Stimulated activated CD4-positive, alpha-beta T cell treated with anti-CD3 and anti-CD28 coated beads, Interleukin-4, amount 100 ng/mL, for 4 hours (primary cell): ENCODE measurements at places on chromosomes 4 and X.

DNA sequence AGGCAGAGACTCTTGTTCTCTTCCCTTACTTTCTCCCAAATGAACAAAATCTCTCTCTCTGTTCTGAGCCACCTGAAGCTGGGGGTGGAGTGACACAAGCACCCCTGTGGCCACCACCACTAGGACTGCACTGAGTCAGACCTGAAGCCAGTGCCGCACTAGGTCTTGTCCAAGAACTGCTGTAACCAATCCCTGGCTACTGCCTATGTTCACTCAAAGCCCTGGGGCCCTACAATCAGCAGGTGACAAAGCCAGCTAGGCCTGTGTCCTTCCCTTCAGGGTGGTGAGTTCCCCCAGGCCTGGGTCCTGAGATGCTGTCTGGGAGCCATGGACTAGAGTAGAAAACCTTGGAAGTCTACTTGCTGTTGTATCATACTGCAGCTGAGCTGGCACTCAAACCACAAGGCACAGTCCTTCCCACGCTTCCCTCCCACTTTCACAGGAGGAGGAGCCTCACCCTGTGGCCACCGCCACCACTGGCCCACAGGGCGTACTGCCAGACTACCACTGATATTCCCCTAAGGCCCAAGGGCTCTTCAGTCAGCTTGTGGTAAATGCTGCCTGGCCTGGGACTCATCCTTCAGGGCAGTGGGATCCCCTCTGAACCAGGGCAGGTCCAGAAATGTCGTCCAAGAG is 119.1 kb downstream of the RTL9 start:
- no peak for DNase-seq

GRCh38 chrX:147322496-147322895 is 508.0 kb upstream of the CXorf51A start:
- DNase-seq, result no peak

- DNase-seq, result no peak
Observed at GRCh38 chr4:89212666-89213381, 94.8 kb downstream of the GPRIN3 start.

- no peak for DNase-seq
Observed at GRCh38 chr4:95085124-95085833, 327.5 kb downstream of the BMPR1B start.

DNA sequence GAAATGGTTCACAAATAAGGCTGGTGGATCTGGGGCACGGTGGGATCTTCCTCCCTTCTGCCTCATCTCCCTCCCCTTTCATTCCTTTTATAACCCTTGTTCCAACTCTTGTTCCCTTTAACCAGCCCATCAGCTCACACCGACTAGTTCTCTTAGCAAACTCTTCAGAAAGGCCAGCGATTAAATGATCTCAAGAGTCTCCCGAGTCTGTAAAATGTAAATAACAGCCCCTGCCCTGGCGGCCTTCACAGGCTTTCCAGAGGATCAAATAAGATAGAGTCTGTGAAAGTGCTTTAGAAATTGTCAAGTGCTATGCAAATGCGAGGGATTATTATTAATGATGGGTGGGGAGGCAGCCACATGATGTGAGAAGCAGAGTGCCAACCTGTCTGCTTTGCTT is 27.1 kb downstream of the TSC22D3 start:
- DNase-seq, result no peak

DNA sequence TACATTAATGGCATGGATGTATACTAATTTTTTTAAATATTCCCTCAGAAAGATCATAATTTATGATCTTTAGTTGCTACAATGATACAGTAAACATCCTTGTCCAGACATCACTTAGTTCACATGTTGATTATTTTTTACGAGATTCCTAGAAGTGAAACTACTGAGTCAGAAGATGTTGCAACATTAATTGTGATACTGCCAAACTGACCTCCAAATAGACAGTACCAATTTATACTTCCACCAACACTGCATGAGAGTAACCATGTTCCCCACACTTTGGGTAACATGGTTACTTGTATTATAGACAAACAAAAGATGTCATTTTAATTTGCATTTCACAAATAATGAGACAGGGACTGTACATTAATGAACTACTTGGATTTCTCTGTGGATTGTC is 19.6 kb downstream of the RCHY1 start:
- no peak for DNase-seq

GRCh38 chr4:164771088-164771487 is 17.2 kb downstream of the SMIM31 start:
- no peak for DNase-seq

- no peak for DNase-seq
Observed at GRCh38 chr4:52983563-52984303, 121.6 kb downstream of the RASL11B start.

DNA sequence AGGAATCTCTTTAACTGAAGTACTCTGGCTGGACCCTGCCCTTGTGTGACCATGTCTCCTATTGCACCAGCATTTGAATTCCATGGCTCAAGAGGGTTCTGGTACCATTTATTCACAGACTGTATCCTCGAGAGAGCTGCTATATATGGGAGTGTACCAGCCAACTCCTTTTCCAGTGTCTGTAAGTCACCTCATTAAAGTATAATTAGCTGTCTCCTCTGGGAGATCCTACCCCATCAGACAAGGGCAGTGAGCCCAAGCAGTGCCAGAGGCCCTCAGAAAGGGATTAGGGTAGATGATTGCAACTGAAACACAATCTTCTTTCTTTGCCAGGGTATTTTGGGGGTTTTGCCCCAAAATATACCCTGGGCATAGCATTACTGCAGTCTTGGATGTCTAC is 31.6 kb downstream of the GNL3L start:
- DNase-seq, result no peak

DNA sequence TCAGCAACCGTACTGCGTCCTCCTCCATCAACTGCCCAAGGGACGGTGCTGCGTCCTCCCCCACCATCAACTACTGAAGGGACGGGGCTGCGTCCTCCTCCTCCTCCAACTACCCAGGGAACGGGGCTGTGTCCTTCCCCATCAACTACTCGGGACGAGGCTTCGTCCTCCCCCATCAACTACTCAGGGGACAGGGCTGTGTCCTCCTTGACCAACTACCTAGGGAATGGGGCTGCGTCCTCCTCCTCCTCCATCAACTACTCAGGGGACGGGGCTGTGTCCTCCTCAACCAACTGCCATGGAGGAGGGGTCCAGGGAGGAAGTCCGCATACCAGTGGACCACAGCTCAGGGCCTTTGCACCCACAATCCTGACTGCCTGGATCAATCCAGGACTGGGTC is 24.4 kb downstream of the PPP2R3B start:
- no peak for DNase-seq

DNA sequence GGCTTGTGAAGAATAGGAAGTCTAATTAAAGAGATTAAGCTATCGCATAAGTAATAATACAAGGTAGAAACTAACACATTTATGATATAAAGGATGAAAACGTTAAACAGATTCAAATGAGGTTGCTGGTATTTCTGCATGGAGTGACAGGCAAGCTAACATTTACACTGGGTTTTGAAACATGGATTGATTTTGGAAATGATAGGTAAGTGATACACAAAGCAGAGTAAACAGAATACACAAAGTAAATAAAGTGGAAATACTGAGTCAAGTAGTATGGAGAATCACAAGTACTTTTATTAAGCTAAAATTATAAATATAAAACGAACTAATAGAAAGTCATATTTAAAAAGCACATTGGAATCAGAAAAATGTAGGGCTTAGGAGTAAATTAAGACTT is 665.3 kb downstream of the STPG2 start:
- DNase-seq, result no peak

- DNase-seq, result no peak
Observed at GRCh38 chrX:132375941-132376340, 112.9 kb downstream of the MBNL3 start.

- no peak for DNase-seq
Observed at GRCh38 chr4:67106861-67107460, 438.3 kb downstream of the CENPC start.

- DNase-seq, result no peak
Observed at GRCh38 chr4:87657525-87657924, 7.4 kb downstream of the DMP1 start.

DNA sequence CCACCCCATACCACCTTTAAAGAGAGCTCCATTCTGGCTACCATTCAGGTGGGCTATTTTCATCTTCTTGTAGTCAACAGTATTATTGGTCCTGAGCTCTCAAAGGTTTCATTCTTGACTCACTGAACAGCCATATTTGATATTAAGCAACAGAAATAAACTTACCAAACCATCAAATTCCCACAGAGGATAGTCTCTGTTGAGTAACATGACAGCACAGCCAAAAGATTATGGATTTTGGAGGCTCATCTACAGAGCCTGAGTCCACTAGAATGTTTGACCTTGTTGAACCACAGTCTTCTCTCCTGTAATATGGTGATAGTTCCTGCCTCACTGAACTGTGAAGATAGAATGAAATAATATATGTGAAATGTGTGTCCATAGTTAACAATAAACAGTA is 276.3 kb upstream of the LDB2 start:
- no peak for DNase-seq

DNA sequence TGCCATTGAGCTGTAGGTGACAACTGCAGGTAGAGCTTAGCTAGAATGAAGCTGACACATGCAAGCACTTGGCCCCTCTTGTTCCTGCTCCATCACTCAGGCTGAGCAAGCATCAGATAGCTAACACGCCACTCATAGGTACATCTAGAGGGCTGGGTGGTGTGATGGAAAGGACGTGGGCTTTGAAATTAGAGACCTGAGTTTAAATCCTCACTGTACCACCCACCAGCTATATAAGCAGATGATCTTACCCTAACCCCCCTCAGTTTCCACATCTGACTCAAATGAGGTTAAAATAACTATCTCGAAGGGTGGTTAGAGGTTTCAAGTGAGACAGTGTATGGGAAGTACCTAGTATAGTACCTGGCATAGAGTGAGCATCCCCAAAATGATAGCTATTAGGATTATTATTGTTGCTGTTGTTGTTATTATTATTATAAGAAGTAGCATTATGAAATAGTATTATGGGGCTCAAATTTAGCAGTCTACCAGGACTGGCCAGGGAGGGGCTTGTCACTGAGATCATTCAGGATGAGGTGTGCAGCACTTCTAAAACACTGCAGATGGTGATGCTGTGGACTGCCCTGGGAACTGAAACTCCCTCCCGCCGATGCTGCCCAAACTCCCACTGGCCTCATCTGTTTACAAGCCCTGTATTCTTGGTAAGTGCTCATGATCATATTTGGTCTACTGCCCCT is 59.0 kb downstream of the REELD1 start:
- no peak for DNase-seq

- no peak for DNase-seq
Observed at GRCh38 chr4:128837679-128838078, 28.2 kb downstream of the JADE1 start.

- DNase-seq, result no peak
Observed at GRCh38 chr4:159370286-159370685, 267.4 kb downstream of the RAPGEF2 start.
